Activated CD4-positive, CD25-positive, alpha-beta regulatory T cell treated with anti-CD3 and anti-CD28 coated beads, Interleukin-2, amount 50 U/mL, for 24 hours (primary cell): ENCODE measurements at places on chromosomes 2 and 18.

DNA sequence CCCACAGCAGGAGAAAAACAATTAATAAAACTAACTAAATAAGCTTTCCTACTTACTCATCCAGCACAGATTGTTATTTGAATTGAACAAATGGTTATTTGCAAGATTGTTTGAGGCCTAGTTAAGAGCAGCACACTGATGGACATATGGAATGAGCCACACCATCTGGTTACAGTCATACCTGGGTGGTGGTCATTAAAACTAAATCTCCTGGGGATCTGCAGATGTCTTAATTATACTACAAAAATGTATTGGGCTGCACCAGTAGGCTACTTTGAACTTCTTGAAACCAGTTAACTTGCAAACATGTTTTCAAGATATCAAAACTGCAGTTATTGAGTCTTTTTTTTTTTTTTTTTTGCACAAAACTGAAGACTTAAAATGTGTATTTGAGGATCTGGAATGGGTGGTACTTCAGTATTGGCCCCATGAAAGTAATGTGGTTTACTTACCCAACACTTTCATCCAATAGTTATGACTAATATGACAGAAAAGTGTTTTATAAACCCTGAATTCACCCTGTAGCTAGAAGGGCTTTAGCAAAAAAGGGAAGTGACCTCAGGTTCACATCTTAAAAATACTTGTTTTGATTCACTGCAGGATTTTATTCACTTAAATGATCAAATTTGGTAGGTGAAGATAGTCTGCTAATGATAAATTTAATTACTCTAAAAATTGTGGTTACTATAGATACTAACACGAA, 10.8 kb downstream of the AGFG1 start:
- ATAC-seq = peak; percentile 72

DNA sequence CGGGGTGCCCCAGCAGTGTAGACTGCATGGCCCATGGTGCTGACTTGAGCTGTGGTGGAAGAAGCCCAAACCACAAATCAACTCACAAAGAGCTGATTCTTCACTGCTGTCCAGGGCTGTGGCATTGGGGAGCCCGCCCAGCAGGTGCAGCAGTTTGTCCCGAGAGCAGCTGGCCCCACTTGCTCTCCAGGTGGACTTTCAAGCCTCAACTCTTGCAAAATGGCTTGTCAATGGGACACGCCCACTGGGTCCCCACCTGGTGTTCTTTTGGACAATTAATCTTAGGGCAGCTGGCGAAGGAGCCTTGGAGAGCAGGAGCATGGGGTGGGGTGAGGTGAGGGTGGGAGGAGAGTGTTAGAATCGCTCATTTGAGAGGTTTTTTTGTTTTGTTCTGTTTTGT, 117.9 kb downstream of the MYCN start:
- no peak for ATAC-seq

DNA sequence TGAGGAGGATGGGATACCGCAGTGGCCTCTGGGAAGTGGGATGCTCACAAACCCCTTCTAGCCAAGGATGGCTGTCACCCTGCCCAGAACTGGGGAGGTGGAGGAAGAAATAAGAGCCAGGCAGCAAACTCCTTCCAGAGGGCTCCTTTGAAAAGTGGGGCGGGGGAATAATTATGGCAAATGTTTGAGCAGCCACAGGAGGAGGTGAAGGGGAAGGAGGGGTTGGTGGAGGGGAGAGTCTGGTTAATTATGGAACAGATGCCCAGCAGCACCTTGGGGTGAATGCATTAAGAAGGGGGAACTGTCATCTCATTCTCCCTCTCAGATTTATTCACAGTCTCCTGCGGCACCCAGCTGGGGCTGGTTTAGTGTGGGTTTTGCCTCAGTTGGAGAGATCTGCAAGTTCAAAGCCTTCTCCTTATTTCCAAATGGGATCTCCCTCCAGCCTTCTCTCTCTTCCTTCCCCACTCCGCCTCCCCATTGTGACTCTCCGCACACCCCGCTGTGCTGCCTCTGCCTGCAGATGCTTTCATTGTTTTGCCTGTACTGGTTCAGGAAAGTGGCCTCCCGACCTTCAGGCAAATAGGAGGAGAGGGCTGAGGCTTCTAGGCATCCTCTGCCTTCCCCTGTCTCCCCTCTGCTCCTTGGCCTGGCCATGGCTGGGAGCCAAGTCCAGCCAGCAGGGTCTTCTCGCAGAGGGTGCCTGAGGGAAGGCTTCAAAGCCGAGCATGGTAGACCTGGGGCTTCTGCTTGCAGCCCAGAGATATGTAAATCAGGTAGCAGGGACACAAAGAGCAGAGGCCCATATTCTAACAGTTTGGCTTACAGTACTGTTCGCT, 457.2 kb upstream of the MEX3C start:
- peak; percentile 13 for ATAC-seq

DNA sequence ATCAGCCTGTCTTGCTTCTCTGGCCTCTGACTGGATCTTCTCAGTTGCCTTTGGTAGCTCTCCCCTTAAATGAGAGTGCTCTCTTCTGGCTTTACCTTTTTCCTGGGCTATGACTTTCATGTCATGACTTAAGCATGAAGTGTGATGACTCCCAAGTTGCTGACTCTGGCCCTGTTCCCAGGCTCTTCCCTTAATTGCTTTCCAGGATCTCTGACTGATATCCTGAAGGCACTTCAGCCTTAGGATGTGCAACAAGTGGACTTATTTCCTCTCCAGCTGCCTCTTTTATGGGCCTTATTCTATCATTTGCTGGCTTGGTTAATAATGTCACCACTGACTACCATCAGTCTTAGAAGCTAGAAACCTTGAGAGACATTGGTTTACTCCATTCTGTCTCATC, 17.4 kb downstream of the SEMA4F start:
- ATAC-seq = no peak

- ATAC-seq = no peak
Observed at GRCh38 chr2:140424471-140424870, 1644.3 kb upstream of the NXPH2 start.

DNA sequence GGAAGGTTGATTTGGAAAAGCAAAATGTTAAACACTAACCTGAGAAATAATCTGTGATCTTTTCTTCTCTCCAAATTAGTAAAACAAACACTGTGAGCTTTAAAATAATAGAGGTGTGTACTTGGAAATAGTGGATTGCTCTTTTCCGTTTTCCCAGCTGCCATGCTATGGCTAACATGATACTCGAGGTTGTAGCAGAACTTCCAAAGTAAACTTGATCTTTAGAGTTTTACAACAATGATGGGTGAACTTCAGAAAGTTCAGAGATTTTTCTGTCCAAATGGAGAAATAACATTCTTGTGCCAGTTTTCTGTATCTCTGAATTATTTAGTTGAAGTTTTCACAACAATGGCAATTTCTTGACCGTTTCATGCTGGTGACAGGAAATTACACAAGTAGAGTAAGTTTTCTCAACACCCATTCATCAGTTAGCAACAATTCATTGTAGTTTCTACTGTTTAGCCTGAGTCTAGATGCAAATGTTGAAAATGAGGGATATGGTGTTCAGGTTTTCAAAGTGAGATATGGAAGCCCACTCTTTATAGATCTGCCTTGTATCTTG, 135.3 kb upstream of the CTAGE1 start:
- ATAC-seq = no peak

DNA sequence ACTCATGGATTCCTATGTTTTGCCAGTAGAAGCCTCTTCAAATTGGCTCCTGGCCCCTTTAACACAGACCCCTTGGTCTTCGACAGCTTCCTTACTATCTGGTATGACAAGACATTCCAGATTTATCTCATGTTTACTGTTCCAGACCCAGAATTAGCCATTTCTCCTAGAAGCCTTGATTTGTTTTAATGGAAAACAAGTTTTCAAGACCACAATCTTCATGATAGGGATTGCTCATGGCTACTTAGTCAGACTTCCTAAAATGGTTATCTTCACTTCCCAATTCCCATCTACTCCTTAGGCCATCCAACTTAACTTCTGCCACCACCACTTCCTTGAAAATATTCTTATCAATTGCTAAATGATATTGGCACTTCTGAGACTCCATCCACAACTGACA, 63.2 kb downstream of the TTC32 start:
- ATAC-seq = no peak

DNA sequence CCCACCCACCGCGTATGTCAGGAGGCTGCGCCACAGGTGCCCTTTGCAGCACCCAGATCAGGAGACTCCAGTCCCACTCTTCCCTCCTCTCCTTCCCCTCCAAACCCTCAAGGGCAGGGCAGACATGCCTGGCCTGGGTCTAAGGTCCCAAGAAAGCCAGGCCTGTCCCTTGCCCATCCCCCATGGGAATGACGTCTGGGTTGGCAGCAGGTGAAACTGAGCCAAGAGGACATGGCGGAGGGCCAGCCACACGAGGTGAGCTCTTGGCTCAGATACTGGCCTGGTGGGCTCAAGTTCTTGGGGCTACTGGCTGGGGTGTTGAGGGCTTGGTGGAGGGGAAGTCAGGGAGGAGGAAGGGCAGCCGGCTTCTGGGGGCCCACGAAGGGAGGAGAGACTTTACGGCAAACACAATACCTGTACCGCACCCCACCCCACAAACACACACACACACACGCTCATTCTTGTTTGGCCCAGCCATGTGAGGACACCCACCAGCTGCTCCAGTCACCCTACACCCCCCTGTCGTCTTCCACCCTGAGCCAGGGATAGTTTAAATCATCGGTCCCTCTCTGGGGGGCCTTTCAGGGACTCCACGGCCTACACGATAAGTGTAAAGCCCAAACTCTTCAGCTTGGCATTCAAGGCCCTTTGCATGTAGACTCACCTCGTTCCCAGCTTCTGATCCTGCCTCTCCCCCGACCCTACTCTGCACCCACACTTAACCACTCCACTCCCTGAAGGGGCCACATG, 24.1 kb upstream of the TNS1 start:
- no peak for ATAC-seq

DNA sequence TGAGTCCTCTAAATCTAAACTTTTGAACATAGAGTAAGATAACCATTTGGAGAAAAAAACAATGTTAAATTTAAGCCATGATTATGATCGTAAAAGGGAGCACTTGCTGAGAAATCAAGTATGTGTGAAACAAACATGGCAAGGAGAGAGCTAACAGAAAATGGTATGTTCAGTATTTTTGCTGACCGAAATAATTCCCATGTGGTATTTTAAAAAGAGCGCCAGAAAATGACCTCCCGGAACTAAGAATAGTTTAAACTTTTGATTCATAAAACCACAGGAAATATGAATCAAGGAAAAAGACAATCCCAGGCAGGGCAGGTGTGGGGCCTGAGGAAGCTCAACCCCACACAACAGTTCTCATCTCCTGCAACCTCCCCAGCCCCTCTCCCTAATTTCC, 74.2 kb downstream of the DOCK10 start:
- no peak for ATAC-seq

- no peak for ATAC-seq
Observed at GRCh38 chr2:86048888-86049287, 56.8 kb downstream of the POLR1A start.

DNA sequence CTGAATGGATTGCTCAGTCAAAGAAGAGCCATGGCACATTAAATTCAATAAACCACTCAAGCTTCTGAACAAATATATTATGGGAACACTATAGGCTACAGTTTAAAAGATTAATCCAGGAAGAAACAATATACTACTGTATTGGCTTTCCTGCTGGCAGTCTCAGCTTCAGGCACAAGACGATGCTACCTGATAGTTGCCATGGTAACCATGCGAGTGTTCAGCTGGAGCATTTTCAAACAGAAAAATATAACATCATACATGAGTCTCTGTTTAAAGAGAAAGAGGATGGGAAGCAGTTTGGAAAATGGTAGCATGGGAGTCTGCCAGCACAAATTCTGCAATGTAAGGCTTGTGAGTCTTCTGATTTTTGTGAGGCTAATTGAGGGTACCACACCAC, 65.9 kb upstream of the CPO start:
- no peak for ATAC-seq

DNA sequence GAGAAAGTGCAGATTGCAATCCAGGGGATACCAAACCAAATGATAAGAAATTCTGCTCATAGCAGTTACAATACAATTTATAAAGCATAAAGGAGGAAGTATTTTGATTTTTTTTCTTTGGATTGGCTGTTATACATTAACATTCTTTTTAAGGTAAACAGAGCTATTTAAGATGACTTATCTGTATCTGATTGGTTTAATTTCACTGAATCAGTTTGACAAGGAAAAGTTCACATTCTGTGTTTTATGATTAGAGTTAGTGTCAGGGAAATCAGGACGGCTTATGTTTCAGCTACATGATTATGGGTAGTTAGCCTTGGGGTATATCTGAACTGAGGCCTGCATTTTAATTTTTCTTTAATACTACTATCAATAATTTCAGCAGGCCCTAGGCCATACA, 360.9 kb downstream of the ARL6IP6 start:
- ATAC-seq = no peak

- ATAC-seq = no peak
Observed at GRCh38 chr18:24499814-24500213, 39.4 kb downstream of the HRH4 start.

DNA sequence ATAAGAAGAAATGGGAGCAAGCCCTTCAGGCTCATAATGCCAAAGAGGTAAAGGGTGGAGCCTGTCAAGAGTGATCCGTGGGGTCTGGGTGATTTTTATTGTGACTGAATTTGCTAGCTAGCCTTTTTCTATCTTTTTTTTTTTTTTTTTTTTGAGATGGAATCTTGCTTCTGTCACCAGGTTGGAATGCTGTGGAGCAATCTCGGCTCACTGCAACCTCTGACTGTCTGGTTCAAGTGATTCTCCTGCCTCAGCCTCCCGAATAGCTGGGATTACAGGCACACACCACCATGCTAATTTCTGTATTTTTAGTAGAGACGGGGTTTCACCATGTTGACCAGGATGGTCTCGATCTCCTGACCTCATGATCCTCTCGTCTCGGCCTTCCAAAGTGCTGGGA, 29.1 kb downstream of the DRC1 start:
- no peak for ATAC-seq

GRCh38 chr18:23810396-23810795, 121.1 kb downstream of the LAMA3 start:
- peak; percentile 41 for ATAC-seq

DNA sequence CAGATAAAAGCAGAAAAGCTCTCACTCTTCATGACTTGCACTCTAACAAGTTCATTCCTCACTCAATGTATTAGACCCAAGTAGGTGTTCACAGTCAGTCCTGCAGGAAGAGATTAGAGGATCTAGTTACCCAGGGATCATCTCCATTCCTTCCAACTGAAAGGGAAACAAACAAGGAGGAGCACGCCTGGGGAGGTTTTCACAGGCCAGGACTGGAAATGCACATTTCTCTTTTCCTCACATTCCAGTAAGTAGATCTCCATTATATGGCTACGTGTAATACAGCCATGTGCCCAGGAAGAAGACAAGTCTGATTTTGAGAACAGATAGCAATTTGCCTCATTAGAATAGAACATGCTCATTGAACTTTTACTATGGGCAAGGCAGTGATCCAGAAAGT, 1132.2 kb upstream of the FAM98A start:
- ATAC-seq = no peak
